ENCODE measurements at places on chromosomes 5 and 9.
A peak's percentile ranks its signal among the peaks of the same experiment; 100 is the strongest.

DNA sequence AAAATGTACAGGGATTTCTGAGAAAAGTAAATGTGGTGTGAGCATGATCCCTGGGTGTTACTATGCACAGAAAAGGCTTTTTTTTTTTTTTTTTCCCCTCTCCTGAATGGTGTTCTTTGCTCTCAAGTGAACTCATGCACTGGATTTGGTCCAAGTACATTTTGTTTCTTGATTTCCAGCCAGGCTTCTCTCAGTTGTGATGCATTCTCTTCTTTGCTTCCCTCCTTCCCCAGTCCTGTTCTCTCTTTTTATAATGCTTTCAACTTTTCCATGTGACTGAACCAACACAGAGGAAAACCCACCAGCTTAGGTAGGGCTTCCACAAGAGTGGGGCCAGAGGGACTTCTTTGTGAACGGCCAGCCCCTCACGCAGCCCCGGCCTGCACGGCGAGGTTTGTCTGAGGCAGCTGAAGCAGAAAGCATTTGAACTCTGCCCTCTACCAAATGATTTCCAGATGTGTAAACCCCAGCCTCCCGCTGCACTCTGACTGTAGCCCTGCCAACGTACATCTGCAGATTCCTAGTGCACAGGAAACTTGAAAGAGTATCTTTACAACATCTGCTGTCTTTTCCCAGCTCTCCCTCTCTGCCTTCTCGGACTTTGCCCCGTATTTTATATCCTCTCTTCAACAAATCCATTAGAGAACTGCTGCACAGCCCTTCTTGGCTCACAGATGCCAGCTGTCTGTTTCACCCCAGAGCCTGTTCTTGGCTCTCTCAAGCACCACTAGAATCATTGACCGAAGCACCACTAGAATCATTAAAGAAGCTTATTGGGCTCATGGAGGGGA is 71.8 kb upstream of the CD180 start:
- peak; percentile 52 for DNase-seq

DNA sequence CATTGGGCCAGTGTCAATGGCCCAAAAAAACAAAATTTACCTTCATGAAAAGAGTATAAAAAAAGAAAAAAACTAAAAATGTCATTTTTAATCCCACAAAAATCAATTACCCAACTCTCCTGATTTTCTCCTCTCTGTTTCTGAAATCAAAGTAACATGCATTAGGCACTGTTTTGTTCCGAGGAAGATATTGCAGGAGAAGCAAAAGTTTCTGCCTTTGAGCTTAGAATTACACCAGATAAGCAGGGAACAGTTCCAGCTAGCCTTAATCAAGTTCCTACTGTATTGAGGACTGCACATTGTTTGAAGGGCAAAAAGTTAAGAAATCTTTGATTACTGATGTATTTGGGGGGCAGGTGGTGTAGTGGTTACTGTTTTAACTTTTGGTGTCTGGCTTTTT is 1.1 kb upstream of the PRKAA1 start:
- no peak for DNase-seq

DNA sequence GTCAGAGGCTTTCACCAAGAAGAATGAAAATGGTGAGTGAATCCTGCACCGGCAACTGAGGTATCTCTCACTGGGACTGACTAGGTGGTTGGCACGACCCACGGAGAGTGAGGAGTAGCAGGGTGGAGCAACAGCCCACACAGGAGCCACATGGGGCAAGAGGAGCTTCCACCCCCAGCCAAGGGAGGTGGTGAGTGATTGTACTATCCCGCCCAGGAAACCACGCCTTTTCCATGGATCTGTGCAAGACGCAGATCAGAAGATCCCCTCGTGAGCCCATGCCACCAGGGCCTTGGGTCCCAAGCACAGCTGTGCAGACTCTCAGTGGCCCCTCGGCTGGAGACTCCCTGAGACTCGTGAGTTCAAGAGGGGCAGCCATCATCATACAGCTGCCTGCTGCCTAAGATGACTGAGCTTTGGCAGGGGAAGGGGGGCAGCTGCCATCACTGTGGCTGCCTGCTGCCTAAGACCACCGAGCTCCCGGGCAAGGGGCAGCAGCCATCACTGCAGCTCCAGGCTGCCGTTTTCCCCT is 229.5 kb downstream of the AP3B1 start:
- DNase-seq: no peak

DNA sequence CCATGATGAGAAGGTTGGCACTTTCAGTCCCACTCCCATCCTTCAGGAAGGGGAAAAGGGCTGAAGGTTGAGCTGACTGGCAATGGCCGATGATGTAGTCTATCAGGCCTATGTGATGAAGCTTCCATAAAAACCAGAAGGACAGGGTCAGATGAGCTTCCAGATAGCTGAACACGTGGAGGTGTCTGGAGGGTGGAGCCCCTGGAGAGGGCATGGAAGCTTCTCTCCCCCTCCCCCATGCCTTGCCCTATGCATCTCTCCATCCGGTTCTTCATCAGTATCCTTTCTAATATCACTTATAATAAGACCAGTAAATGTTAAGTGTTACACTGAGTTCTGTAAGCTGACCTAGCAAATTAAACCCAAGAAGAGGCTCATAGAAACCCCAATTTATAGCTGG is 32.6 kb upstream of the SMU1 start:
- no peak for DNase-seq

GRCh38 chr5:2482778-2483177 is 268.7 kb downstream of the IRX2 start:
- no peak for DNase-seq

- DNase-seq: no peak
These were observed 766 bp downstream of the NR5A1 start for GRCh38 chr9:124506433-124506832.

DNA sequence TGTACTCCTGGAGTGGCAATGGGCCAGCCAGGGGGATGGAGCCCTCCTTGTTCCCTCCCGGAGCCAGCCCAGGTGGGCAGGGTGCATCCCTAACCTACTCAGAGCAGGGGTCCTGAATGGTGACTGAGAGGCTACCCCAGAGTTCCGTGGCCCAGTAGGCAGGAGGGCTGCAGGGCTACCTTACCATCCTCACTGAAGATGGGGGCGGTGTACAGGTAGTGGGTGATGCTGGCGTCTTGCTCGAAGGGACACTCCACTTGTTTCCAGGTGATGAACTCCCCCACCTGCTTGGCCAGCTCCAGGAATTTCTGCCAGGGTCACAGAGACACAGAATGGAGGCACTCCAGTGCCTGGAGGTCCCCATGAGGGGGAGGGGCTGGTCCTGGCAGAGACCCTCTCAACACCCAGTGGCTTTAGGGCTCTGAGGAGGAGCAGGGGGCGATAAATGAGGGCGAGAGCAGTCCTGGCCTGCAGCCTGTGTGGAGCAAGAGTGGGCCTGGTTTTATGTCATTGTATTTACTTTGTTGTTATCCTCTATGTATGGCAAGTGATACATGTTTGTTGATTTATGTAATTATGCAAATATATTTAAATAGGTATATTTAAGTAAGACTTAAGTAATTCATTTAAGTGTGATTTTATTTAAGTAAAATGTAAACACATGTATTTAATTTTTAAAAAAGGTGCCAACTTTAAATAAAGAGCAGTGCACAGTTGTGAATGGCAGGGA is 39.9 kb upstream of the RNF130 start:
- DNase-seq: no peak

- DNase-seq: peak; percentile 38
These were observed 291.8 kb upstream of the DAB2 start for GRCh38 chr5:39716532-39717028.

GRCh38 chr5:55484531-55484930 is 50.2 kb downstream of the PLPP1 start:
- DNase-seq: no peak

GRCh38 chr5:126858441-126858840 is 81.5 kb downstream of the LMNB1 start:
- no peak for DNase-seq

DNA sequence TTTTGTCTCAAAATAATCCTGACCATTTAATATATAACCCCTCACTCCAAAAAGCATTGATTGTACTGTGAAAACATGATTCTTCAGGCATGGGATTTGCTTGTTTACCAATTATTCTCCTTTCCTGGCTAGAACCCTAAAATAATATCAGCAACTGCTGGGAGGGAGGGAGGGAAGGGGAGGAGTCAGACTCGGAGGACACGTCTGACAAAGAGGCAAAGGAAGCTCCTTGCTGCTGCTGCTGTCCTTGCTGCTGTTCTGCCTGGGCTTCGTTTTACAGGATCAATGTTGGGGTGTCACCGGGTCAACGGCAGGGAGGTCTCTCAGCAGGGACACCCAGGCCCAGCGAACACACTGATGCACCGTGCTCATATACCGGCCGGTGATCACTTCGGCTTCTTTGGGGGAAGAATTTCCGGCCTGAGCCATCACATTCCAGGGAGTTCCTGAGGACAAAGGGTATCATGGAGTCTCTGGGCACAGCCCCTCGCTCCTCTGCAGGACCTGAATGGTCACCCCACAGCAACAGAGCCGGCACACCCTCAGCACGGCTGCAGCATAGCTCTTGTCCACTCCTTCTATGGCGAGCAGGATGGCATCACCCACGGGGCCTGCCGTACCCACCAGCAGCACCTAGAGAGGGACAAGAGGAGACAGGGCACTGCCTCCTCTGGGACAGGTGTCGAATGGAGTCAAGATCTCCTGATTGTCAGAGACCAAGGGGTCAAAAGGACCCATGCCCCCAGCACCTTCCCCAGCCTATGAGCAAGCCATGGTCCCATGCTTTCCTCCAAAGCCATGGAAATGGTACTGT is 27.9 kb downstream of the MED10 start:
- DNase-seq: no peak

DNA sequence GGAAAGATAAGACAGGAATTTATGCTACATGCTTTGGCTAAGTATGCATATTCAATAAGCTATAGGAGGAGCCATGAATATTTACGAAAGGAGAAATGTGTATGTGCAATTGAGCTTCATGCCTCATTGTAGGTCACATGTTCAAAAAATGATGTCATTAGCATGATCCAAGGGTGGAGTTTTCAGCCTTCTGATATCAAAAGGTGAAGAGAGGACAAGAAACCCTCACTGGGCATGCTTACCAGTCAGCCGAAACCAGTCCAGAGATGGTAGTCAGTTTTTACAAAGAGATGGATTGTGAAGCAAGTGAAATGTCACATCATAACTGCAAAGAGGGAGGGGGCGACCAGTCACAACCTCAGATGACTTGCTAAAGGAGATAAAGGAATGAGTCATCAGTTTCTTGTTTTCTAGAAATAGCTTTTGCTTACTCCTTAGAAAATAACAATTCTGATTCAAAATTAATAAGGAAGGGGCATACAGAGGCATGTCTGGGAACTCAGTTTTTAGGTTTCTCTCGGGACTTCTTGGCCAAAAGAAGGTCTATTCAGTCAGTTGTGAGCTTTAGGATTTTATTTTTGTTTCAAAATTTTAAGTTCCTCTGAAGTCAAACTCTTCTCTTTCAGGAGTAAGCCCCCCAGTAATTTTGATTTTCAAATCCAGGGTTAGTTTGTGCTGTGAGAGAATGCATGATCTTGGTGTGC is 1067.8 kb upstream of the EDIL3 start:
- no peak for DNase-seq

- DNase-seq: no peak
These were observed 230.3 kb downstream of the AUH start for GRCh38 chr9:91131433-91131839.

GRCh38 chr9:83007521-83008300 is 55.2 kb downstream of the RASEF start:
- no peak for DNase-seq

DNA sequence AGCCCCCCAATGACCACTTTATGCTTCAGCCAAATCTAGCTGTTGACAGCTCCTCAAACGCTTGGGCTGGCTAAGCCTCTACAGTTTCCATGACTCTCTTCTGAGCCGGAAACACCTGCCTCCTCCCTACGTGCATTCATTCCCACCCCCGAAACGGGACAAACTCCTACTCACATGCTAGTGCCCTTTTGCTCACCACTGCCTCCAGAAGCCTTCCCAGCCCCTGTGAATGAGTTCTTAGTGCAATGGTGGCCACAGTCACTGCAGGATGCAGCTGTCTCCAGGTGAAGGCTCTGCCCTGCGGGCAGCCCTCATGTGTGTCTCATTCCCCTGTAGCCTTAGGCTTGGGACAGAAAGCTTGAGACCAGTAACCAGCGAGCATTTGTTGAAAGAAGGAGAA is 68.8 kb upstream of the DAB2IP start:
- DNase-seq: no peak

DNA sequence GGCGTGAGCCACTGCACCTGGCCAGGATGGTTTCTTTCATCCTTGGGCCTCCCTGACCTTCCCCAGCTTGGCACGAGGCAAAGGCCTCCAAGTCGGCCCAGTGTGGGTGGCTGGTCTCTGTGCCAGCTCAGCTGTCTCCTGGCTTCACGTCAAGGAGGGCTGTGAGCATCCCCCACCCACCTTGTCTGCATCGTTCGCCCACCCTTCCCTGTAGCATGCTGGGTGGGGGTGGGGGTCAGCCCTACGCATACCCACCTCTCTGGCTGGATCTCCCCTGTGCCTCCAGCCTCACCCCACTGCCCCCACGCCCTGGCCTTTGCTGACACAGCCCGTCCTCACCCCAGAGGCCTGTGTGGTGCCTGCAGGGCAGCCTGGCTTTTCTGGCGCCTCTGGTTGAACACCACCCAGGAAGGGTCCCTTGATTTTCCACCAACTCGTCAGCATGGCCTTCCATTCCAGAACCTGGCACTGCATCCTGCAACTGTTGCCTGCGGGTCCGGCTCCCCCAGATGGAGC is 8.8 kb upstream of the WDR5 start:
- no peak for DNase-seq

- DNase-seq: no peak
These were observed 109.0 kb downstream of the OLFM1 start for GRCh38 chr9:135196474-135196873.

DNA sequence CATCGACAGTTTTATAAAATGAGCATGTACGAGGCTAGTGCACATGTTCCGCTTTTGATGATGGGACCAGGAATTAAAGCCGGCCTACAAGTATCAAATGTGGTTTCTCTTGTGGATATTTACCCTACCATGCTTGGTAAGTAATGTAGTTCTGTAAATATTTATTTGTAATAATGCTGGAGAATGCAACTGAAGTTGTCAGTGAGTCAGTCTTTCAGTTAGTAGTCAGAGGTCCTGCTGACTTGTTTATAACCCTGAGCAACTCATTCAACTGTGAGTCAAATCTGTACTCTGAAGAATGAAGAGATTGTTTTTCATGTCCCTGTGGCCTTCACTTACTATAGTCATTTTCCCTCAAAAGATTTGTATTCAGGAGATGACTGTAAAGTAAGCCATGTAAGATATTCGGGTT is 28.4 kb upstream of the GPR150 start:
- DNase-seq: no peak

DNA sequence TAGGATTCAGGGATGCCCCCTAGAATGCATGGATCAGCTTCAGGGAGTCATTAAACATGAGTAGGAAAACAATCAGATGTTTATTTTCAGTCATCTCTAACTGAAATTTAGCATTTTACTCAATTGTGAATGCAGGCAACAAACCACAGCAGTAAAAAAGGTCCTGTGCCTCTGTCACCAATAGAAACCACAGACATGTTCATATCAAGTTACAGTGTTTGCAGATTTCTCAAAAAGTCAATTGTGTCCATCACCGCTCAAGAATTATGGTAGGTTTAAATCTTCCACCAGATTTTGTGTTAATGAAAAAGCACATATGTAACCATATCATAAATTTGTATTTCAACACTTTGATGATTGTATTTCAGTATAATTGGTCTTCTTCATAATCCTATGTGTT is 68.4 kb upstream of the SLC1A1 start:
- no peak for DNase-seq

- DNase-seq: no peak
These were observed 9.4 kb downstream of the ANKS6 start for GRCh38 chr9:98786750-98787510.

All from pancreas (tissue), 10 donors.